Activated CD8-positive, alpha-beta memory T cell treated with anti-CD3 and anti-CD28 coated beads, Interleukin-2, amount 10 ng/mL, durations not matched to agents 7 days and 5 days (primary cell): ENCODE measurements at places on chromosomes 3 and 15.

GRCh38 chr3:125310623-125311081, 64.5 kb downstream of the ZNF148 start:
- DNase-seq = peak; percentile 82

GRCh38 chr3:56802378-56802745, 613 bp upstream of the ARHGEF3 start:
- DNase-seq = no peak

- no peak for DNase-seq
Measured at GRCh38 chr3:17372362-17373210, 369.8 kb downstream of the TBC1D5 start.

DNA sequence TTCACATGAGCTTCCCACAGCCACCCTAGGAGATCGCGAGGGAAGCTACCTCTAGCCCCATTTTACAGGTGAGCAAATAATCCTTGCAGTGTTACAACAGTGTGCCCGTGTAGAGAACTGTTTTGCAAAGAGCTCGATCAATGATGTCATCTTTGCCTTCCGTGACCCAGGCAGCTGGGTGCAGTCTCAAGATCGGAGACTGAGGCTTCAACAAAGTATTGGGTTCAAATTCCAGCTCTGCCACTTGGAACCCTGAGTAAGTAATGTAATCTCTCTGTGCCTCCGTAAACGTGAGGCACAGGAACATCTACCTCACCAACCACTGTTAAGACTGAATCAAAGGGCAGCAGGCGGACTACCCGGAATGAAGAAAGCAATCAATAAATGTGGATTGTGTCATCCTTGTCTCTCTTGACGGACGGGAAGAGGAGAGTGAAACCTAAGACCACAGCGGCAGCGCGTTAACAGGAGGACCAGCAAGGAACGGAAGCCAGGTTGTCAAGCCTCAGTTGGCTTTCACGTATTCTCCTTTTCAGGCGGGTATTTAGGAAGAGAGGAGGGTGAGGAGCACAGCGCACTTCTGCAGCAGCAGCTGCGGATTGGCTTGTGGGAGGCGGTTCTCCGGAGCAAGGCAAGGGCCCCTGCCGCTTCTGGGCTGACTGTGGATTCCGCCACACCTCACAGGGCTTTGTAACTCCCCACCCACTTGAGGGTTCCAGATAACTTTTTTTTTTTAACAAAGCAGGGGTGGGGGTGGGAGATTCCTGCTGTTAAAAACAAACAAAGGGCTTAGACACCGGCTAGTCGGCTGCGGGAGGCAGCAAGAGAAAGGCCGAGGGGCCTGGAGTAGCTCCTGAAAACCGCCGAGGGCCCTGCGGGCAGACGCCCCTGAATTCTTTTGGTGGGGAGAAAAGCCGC, 1.5 kb upstream of the SMAD3 start:
- DNase-seq = no peak

- DNase-seq = no peak
Measured at GRCh38 chr3:170132335-170132734, 49.2 kb downstream of the PHC3 start.

GRCh38 chr3:131107637-131108433, 81.2 kb downstream of the NEK11 start:
- no peak for DNase-seq

- DNase-seq = no peak
Measured at GRCh38 chr3:132542577-132542976, 54.5 kb upstream of the ACKR4 start.

DNA sequence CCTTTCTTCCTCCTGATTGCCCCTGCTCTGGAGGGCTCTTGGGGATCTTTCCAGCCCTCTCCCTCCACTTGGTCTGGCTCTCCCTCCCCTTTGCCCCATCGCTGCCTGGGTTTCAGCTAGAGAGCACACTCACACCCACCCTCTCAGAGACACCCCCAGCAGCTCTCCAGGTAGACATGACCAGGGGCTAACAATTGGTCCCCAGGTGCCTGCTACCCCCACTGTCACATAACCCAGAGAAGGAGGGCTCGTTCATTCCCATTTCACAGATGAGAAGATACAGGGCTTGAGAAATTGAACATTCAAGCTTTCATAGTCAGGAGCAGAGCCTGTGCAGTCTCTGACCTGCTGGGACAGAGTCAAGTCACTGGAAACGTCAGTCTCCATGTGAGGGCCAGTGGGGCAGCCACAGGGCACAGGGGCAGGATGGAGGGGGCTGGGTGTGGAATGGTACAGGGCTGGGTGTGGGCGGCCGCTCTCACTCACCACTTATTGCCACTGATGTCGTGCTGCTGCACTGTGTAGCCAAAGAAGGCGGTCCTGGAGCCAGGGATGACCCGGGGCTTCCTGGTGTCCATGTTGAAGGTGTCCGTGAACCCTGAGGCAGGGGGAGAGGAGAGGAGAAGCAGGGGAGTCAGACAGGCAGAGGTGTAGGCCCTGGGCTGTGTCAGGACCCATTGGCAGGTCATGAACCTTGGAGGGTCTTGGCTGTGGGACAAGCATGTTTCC, 29.4 kb downstream of the ITGA11 start:
- DNase-seq = peak; percentile 36

DNA sequence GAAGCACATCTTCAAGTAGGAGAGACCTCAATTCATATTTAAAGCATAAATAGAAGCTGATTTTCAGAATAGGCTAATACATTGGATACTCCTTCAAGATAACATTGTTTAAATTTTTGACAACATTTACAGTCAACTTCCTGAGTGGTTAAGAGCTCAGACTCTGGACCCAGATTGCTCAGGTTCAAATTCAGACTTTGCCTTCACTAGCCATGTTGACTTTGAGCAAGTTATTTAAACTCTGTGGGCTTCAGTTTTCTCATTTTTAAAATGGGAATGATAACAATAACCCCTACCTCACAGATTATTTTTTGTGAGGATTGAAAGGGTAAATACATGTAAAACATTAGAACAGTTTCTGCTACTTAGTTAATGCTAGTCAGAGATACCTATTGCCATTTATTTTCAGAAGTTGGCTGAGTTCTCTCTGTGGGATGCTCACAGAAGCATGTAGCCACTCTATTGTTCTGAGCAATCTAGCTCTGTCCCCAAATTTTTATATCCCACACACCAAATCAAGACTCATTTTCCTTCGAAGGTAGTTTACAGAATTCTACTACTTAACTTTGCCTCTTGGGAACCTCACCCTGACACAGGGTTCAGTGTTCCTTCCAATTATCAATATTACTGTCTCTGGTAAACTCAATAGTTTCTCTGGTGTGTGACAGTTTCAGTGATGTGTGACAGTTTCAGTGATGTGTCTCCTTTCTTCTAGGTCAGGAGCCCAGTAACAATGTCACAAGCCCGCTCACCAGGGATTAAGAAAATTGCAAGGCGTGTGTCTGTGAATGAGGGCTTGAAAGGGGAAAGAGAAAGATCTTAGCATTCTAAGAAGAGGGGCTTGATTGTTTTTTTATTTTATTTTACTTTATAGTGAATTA, 79.4 kb upstream of the OSTN start:
- DNase-seq = no peak

GRCh38 chr3:39671116-39671515, 138.3 kb upstream of the MYRIP start:
- no peak for DNase-seq

DNA sequence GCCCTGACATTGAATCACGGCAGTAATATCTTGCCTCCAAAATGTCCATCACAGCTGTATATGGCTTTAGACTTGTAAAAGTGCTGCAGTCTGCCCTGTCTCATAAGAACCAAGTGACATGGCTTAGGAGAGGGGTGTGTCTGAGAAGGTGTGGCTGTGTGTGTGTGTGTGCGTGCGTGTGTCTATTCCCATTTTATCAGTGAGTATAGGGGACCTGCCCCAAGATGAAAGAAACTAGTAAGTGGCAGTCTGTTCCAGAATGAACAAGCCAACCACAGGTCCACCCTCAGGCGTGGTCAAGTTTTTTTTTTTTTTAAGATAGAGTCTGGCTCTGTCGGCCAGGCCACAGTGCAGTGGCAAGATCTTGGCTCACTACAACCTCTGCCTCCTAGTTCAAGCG, 5.6 kb upstream of the RHOV start:
- DNase-seq = no peak

DNA sequence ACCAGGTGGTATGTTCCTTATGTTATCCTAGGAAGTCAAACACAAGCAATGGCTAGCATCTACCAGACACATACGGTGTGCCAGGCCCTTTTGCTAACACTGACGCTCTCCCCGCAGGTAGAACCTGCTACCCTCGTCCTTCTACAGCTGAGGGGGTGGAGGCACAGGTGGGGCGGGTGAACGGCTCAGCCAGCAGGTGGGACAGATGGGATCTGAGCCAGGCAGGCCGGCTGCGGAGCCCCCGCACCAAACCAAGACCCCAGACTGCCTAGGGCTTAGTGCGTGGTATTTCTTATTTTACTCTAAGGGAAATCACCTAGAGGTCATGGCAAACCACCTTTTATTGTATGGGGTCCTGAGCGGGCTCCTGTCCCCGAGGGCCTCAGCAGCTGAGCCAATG, 53.9 kb upstream of the PCSK6 start:
- no peak for DNase-seq

DNA sequence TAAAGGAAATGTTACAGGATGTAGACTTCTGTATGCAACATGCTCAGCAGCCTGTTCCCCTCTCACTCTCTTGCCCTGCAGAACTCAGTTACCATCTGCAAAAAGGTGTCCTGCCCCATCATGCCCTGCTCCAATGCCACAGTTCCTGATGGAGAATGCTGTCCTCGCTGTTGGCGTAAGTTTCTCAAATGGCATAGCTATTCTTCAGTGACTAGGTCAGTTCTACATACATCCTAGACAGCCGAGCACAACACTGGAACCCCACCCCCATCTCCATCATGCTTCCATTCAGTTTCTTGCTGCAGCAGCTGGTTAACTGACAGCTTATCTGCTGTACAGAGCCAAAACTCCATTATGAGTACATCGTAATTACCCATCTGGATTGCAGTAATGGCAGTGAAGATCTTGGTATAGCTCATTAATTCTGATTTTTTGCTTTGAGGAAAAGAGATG, 4.5 kb downstream of the THBS1 start:
- DNase-seq = no peak

GRCh38 chr3:191070201-191070600, 128.8 kb upstream of the OSTN start:
- no peak for DNase-seq

DNA sequence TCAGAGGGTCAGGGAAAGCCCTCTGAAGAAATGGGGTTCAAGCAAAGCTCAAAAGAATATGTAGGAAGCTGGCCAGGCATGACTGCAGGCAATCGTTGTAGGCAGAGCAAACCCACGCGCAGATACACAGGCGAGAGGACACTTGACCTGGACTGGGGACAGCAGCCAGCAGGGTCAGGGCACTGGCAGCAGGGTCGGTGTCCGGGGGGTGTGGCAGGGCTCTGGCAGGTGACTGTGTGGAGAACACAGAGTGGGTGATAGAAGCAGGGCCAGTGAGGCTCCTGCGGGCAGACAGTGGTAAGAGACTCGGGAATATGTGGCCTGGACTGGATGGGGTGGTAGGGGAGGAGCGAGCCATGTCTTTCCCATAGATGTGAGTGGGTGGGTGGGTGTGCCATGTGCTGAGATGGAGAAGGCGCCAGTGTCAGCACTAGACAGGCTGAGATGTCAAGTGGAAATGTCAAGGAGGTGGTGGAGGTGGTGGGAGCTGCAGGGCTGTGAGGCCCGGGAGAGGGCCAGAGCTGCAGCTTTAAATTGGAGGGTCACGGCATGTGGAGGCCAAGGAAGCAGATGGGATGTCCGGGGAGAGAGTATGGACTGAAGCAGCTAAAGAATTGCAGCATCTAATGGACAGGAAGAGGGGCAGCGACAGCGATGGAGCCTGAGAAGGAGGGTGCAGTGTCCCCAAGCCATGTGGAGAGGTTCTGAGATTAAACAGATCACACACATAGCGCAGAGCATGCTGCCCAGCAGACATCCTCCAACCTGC, 13.4 kb downstream of the TMEM43 start:
- DNase-seq = no peak
